Activated CD4-positive, alpha-beta T cell treated with anti-CD3 and anti-CD28 coated beads, Interleukin-2, amount 50 U/mL, for 4 hours (primary cell): ENCODE measurements at places on chromosomes 11 and 22.

GRCh38 chr11:22808571-22809197, 20.9 kb downstream of the SVIP start:
- no peak for DNase-seq

DNA sequence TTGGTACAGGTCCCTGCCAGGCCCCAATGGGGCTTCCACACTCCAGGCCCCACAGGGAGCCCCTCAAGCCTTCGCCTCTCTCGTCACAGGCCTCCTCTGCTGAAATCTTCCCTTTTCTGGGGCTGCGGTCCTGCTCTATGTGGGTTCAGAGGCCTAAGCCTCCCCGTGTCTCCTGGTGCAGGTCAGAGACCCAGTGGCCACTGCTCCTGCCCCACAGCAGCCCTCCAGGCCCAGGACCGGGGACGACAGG, 5.9 kb upstream of the IFITM3 start:
- no peak for DNase-seq

GRCh38 chr11:26162291-26162690, 169.6 kb upstream of the ANO3 start:
- no peak for DNase-seq

- no peak for DNase-seq
These were observed 241.9 kb downstream of the SOX6 start for GRCh38 chr11:16114431-16114830.

GRCh38 chr11:123509737-123510578, 79.9 kb downstream of the GRAMD1B start:
- no peak for DNase-seq

- peak; percentile 23 for DNase-seq
These were observed 25.9 kb upstream of the SCARF2 start for GRCh38 chr22:20463324-20464095.

DNA sequence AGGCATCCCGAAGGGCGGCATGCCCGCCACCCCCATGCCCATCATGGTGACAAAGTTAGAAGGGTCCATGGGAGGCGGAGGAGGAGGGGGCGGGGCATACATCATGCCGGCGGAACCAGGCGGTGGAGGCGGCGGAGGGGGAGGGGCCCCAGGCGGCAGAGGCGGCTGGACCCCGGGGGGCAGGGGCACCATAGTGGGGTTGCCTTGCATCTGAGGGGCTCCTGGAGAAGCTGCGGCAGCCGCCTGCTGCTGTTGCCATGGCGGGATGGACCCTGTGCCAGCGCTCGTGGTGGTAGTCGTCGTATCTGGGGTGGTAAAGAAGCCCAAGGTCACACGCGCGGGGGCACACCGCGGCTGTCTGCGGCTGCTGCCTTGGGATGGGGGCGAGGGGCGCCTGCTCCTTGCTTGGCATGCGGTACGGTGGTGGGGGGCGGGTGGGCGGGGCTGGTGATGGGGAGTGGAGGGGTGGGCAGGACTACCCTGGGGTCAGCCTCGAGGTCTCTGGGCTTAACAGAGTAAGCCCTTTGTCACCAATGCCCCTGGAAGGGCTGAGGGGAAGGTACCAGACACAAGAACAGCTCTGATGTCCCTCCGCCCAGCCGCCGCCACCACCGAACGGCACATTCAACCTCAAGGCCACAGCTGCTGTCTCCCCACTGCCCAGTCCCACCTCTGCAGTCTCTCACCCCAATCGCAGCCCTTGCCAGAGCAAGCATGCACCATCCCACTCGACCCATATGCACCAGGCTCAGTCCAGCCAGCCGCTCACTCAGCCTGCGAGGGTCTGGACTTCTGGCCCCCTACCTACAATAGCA, 6.3 kb upstream of the PYGM start:
- DNase-seq: no peak

GRCh38 chr11:134224710-134225664, 516 bp downstream of the VPS26B start:
- DNase-seq: peak; percentile 44

DNA sequence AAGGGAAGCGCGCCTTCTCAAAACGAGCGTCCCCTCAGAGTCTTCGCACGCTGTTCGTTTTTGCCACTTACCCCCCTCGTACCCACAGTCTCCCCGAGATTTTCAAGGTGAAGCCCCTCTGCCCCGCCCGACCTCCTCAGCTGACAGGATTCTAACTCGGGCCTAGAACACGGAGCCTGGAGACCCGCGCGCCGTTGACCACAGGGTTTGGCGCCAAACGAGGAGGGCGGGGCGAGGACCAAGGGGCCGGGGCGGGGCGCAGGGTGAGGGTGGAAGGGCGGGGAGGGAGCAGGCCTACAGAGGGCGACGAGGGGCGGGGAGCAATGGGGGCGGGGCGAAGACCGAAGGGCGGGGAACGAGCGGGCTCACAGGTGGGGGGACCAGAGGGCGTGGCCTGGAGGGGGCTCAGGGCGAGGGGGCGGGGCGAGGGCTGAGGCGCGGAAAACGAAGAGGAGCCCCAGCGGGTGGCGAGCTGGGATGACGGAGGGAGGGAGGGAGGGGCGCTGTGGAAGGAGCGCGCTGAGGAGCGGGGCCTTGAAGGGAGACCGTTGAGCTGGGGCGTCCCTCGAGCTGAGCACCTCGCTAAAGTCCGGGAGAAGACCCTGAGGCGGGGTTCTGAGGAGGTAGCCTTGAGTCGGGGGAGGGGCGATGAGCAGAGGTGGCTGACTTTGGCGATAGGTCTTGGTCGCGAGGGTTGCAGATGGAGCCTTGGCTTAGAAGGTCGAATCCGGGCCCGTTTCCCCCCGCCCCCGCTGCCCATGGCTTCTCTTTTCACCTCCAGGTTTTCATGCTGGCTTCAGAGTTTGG, at the start of gene DMC1:
Gene DMC1, minus strand, starts transcription at position 212 of the 807 bp plus-strand sequence. CDS start 1,927 bp downstream, outside the sequence.
- peak; percentile 98 for DNase-seq
